Right renal cortex interstitium (tissue), 3 donors: ENCODE measurements at places on chromosomes 3 and 15. TPM values are rescaled to one million over a fixed set of nuclear protein-coding genes. Genes with fewer than 3 reads are reported as not detected.

The CD276 gene
- 157 TPM for polyA plus RNA-seq

The CIDEC gene
- polyA plus RNA-seq: not detected

The GPR171 gene
- polyA plus RNA-seq: 0.12 TPM

The COL6A5 gene
- polyA plus RNA-seq: 0.07 TPM

The COL6A6 gene
- 1.8 TPM for polyA plus RNA-seq

The TLE3 gene
- polyA plus RNA-seq: 35.1 TPM

The SPATA12 gene
- polyA plus RNA-seq: 0.07 TPM

The PDE8A gene
- polyA plus RNA-seq: 40.4 TPM

The ST8SIA2 gene
- 4.2 TPM for polyA plus RNA-seq

The GPR62 gene
- 0.49 TPM for polyA plus RNA-seq

The MOBP gene
- 0.04 TPM for polyA plus RNA-seq

The SMCO1 gene
- 0.08 TPM for polyA plus RNA-seq

The GCSAM gene
- polyA plus RNA-seq: 1.7 TPM

The ZNF197 gene
- polyA plus RNA-seq: 39.9 TPM

The PLA2G4E gene
- polyA plus RNA-seq: not detected

The TMEM212 gene
- not detected for polyA plus RNA-seq

The GHSR gene
- not detected for polyA plus RNA-seq

The CA12 gene
- 137 TPM for polyA plus RNA-seq

The MAGI1 gene
- 29.3 TPM for polyA plus RNA-seq

The RTP3 gene
- not detected for polyA plus RNA-seq

The TMIE gene
- polyA plus RNA-seq: 1.1 TPM

The GP9 gene
- 0.89 TPM for polyA plus RNA-seq

The IL5RA gene
- polyA plus RNA-seq: 0.76 TPM
